ENCODE measurements at places on chromosomes 6 and 20. TPM values are rescaled to one million over a fixed set of nuclear protein-coding genes. Genes with fewer than 3 reads are reported as not detected.

The C20orf141 gene
- polyA plus RNA-seq, result not detected

The DYNLT2 gene
- 6.1 TPM for polyA plus RNA-seq

DNA sequence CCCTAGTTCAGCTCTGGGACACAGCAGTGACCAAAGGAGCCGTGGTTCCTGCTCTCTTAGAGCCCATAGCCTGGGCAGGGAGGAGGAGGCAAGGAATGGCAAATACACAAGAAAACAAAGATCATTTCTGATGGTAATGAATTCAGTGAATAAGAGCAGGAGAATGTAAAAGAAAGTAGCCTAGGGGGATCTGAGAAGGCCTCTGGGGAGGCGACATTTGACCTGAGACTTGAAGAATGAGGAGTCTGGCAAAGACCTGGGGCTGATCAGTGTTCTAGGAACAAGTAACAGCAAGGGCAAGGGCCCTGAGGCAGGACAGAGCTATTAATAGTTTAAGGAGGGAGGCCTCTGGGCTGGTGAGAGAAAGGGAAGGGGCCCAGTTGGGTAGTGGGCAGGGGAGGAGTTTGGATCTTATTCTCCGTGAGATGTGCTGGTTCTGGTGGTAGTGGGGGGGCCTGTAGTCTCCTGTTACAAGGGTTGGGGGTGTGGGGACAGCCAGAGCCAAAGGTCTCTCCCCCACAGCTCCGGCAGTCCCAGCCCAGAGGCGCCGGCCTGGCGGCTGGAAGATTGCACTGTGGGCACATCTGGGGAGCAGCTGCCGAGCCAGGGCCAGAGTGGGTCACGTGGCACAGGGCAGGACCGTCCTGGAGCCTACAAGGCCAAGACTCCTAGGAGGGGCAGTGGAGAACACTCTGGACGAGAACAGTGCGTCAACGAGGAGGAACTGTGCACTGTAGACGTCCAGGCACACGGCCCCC, 9.3 kb upstream of the ID1 start:
- no peak for DNase-seq

The CNR1 gene
- polyA plus RNA-seq, result 1.1 TPM

The NMBR gene
- 0.33 TPM for polyA plus RNA-seq

The LY6G6C gene
- polyA plus RNA-seq, result not detected

- no peak for DNase-seq
Measured at GRCh38 chr6:22330941-22331340, 34.1 kb upstream of the PRL start.

DNA sequence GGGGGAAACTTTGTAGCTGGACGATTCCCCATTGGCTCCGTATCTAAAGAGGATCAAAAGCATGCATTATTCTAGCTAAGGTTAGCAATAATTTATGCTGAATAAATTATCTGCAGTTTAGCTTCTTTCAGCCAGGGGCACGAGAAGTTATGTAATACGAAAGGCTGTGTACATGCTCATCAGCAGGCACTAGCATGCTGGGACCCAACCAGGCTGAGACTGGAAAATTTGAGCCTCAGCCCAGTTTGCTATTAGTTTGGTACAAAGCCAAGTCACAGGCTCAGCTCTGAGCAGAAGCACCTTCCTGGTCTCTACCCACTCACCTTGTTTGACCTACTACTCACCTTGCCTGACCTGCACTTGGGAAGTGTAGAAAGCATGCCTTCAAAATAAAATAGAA, 328.1 kb upstream of the ARID1B start:
- no peak for DNase-seq

GRCh38 chr6:83511266-83511665, 1.1 kb upstream of the PRSS35 start:
- DNase-seq, result no peak
